ENCODE measurements at places on chromosomes 1 and 21.

GRCh38 chr1:69077633-69078032 is 490.1 kb upstream of the LRRC7 start:
- DNase-seq = no peak

DNA sequence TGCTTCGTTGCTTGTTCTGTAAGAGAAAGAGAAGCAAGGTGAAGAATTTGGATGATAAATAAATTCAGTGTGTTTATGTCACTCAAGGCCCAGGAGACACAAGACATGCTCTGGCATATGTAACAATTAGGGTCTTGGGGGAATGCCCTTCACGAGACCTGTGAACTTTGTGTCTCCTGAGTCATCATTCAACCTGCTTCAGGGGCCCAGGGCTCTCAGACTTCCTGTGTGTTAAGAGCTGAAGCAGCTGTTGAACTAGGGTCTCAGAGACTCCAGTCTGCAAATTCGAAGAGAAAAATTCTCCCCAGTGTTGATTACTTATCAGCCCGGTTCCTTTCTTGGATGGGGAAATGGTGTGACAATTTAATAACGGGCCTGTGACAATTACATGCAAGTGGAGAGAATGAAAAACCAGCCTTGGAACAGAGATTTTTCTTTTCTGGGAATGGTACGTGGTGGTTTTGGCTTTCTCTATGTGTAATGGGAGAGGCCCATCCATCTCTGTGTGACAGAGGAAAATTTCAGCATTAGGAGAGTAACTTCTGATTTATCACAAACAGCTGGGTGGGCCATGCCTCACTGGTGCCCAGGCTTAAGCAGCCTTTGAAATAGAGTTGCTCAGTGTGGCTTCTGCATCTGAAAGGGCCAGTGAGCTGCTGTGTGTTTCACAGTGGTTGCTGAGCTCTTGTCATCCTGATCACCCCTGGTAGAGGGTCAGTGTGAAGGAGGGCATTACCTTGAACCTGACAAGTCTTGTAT is 22.4 kb downstream of the HUNK start:
- DNase-seq = no peak

- DNase-seq = no peak
Measured at GRCh38 chr1:188096521-188096920, 1267.8 kb downstream of the PLA2G4A start.

DNA sequence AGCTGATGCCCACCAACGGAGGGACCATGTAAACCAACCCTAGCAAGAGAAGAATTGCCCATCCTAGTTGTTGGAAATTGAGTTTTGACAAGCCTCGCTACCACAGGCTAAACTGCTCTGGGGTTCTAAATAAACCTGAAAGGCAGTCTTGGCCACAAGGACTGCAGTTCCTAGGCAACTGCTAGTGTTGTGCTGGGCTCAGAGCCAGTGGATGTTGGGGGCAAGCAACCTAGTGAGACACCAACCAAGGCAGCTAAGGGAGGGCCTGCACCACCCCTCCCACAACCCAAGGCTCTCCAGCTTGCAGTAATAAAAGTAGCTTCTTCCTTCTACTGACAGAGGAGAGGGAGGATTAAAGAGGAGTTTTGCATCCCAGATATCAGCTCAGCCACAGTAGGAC is 102.4 kb upstream of the PKN2 start:
- DNase-seq = no peak

- no peak for DNase-seq
Measured at GRCh38 chr1:21206117-21206516, 29.4 kb upstream of the EIF4G3 start.

DNA sequence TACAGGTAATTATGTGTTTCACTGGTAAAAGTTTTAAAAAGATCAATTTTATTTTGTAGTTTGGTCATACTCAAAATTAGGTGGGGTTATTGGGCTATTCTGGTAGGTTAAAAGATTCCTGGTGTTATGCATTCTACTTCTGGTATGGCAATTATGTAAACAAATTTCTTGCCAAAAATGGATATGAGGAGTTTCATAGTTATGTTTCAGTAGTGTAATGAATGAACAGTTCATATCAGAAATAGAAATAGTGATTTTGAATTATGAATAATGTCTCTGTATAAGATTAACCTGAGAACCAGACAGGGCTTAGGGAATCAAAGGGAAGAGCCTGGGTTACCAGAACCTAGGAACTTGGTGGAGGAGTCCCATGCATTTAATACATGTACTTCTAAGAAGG is 15.9 kb downstream of the ATF6 start:
- DNase-seq = no peak

DNA sequence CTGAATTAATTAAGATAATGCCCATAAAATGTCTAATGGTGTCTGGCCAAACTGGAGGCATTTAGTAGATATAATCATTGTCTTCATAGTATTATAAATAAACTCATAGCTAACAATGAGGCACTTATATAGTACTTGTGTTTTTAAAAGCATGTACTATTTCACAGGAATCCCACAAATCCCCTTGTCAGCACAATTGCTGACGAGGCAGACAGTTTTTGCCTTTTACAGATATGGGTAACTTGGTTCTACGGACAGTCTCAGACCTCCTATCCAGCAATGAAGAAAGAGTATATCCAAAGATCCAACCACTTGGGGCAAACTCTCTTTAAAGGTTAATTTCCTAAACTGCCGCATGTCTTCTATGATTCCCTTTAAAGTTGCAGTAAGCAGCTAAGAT is 73.7 kb downstream of the ATP1B1 start:
- no peak for DNase-seq

DNA sequence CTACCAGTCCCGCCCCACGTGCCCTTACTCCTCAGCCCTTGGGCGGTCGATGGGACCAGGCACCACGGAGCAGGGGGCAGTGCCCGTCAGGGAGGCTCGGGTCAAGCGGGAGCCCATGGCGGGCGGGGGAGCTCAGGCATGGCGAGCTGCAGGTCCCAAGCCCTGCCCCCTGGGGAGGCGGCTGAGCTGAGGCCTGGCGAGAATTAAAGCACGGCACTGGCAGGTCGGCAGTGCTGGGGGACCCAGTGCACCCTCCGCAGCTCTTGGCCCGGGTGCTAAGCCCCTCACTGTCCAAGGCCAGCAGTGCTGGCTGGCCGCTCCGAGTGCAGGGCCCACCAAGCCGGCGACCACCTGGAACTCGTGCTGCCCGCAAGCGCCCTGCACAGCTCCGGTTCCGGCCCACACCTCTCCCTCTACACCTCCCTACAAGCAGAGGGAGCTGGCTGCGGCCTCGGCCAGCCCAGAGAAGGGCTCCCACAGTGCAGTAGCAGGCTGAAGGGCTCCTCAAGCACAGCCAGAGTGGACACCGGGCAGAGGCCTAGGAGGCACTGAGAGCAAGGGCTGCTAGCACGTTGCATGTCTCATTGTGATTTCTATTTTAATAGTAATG is 166.8 kb upstream of the FMN2 start:
- DNase-seq = no peak

DNA sequence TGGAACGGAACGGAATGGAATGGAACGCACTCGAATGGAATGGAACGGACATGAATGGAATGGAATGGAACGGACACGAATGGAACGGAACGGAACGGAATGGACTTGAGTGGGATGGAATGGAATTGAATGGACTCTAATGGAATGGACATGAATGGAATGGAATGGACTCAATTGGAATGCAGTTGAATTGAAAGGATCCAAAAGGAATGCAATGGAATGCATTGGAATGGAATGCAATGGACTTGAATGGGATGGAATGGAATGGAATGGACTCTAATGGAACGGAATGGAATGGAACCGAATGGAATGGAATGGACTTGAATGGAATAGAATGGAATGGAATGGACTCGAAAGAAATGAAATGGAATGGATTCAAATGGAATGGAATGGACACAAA is 102.4 kb upstream of the OR4F16 start:
- no peak for DNase-seq

DNA sequence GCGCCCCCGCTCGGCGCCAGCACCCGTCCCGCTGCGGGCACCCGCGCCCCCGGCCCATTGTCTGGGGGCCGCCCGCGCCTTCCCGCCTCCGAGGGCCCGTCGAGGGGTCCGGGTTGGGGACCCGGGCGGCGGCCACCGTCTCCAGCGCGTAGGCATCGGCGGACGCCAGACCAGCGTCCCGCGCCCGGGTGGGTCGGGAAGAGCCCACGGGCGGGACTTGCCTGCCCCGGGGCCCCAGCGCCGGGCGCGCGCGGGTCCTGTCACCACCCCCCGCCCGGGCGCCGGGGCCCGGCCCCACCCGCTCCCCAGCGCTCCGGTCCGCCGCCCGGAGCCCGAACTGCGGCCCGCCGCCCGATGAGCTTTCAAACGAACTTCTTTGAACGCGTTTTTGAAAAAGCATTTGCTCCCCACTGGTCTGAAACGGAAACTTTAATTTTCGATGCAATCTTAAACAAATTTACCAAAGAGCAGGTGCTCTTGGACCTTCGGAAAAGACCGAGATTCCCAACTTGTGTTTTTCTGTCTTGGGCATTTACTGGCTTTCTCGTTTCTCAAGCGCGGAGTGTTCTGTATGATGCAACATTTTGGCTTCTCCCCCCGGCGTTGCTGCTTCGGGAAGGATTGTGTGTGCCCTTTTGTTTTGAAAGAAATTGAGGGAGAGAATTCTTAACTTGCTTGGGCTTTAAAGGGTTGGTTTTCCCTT is 615 bp downstream of the CLIC4 start:
- no peak for DNase-seq

DNA sequence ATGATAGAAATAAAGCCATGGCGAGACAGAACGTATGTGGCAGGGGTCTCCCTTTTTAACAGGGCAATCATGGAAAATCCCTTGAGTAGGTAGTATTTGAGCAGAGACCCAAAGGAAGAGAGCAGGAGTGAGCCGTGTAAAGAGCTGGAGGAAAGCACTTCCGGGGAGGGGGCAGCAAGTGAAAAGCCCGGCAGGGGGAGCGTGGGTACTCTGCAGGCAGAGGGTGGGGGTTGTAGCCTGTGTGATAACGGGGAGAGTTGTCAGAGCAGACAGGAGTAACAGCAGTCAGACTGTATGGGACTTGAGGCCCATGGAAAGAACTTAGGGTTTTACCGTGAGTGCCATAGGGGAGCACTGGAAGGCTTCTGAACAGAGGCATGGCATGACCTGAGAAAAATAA is 51.1 kb upstream of the LDLRAP1 start:
- DNase-seq = no peak

DNA sequence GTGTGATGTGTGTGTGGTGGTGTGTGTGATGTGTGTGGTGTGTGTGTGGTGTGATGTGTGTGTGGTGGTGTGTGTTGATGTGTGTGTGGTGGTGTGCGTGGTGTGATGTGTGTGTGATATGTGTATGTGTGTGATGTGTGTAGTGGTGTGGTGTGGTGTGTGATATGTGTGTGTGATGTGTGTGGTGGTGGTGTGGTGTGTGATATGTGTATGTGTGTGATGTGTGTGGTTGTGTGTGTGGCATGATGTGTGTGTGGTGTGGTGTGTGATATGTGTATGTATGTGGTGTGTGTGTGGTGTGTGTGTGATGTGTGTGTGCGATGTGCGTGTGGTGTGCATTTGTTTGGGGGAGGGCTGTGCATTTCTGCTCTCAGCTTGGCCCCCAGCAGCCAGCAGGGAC is 7.1 kb upstream of the PCBP3 start:
- DNase-seq = no peak

DNA sequence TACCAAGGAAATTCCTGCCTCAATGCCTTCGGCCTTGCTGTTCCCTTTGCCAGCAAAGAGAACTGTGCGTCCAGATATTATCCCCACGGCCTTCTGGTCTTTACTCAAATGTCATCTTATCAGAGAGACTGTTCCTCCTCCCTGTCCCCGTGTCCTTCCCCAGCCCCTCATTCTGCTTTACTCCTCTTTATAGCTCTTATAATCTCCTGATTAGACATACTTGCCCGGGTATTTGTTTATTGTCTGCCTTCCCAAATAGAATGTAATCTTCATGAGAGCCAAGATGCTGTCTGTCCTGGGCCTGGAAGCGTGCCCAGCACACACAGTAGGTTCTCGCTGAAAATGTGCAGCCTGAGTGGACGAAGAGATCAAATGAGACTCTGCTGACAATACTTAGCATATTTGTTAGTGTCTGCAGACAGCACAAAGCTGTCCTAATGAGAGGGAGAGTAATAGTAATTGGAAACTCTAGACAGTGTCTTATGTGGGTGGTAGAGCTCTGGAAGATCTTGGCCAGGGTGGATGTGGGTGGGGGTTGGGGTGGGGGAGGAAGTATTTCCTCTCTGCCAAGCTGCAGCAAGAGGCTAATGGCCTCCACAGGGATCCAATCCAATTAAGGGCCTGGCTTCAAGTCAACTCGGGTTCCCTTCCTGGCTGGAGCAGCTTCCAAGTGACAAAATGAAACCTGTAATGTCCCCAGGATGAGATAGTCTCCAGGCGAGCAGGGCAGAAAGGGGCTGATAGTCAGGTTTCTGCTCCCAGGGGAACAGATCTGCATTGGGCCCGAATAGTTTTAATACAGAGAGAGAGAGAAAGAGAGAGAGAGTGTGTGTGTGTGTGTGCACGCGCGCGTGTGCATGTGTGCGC is 9.5 kb upstream of the CLIC4 start:
- DNase-seq = no peak

GRCh38 chr21:45788198-45788597 is 144.7 kb downstream of the PCBP3 start:
- DNase-seq = no peak

DNA sequence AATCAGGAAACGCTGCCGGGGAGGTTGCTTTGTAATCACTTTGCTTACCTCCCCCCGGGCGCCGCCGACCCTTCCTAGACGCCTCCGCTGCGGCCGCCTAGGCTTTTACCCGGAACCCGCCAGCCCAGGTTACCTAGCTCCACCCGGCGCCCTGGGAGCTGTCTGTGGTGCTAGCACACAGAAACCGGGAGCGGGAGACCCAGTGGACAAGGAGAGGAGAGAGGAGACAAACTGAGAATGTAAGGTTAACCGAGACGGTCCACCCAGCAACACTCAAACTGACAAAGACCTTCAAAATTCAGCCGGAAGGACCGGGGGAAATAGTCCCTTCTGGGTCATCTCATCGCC is 9.8 kb downstream of the BARHL2 start:
- DNase-seq = no peak

DNA sequence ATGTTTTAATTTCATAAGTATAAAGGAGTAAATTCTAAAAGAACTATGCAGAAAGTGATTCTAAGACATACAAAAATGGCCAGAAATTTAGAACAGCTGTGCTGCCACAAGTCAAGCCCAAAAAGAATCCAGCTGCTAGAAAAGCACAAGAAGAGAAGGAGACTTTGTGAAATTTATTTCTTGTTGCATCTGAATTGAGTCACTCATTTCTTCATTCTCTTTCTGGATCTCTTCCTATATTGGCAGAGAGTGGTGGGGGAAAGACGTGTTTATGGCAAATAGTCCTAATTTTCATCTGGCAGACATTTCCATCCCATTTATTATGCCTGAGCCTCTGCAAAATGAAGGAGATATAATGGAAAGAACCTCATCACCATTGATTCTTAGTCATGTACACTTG is 139.6 kb upstream of the CTTNBP2NL start:
- DNase-seq = no peak
